Stimulated activated CD4-positive, alpha-beta T cell treated with anti-CD3 and anti-CD28 coated beads, Interleukin-2, amount 100 ng/mL, for 48 hours (primary cell): ENCODE measurements at places on chromosomes 16 and 17.

- DNase-seq = no peak
Measured at GRCh38 chr16:27455700-27456099, 53.7 kb downstream of the IL21R start.

DNA sequence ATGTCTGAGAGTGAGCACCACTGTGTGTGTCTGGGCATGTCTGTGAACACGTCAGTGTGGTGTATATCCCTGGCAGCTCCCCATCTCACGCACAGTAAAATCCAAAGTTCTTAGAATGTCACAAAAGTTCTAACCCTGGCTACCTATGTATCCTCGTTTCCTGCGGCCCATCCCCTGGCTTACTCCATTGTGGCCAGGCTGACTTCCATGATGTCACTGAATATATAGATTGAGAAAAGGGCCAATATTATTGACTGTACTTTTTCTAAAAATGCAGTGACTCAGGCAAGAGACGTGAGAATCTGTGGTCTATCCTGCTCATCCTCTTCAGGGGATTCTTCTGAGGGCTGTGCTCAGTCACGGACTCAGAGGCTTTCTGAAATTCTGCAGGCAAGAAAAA lies 963 bp upstream of the METTL22 start:
- no peak for DNase-seq

GRCh38 chr17:37447641-37448040 lies 41.0 kb downstream of the TADA2A start:
- DNase-seq = no peak

- DNase-seq = no peak
Measured at GRCh38 chr16:72836985-72837384, 210.9 kb downstream of the ZFHX3 start.

- DNase-seq = no peak
Measured at GRCh38 chr16:56246051-56246817, 54.9 kb downstream of the GNAO1 start.

DNA sequence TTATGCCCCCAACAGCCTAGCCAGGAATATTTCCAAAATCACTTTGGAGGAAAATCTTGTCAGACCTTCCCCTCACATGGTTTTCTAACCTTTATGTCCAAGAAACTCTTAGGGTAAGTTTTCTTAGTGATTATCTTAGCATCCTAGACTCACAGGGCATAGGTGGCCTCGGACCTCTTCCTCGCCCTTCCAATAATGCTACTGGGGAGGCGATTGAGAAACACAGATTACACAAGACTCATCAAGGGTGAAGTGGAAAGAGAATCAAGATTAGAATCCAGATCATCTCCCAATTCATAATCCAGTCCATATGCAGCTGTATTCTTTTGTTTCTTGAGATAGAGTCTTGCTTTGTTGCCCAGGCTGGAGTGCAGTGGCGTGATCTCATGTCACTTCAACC lies 358.4 kb upstream of the CDH5 start:
- no peak for DNase-seq

DNA sequence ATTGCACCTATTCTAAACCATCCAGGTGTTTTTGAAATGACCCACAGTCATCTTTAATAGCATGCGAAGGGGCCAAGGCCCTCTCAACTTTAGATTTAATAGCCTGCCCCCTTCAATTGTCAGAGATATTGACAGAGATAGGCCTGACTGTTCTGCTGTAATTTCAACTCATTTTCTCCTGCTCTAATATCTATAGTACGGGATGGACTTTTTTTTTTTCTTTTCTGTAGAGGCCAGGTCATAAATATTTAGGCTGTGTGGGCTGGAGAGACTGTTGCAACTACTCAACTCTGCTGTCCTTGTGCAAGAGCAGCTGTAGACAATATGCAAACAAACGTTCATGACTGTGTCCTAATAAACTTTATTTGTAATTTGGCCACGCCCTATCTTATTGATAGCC lies 24.7 kb upstream of the KRT20 start:
- no peak for DNase-seq
